Activated CD4-positive, alpha-beta memory T cell treated with anti-CD3 and anti-CD28 coated beads, Interleukin-2, amount 10 ng/mL, durations not matched to agents 7 days and 5 days (primary cell): ENCODE measurements at places on chromosomes 12 and 14. TPM values are rescaled to one million over a fixed set of nuclear protein-coding genes. Genes with fewer than 3 reads are reported as not detected.

DNA sequence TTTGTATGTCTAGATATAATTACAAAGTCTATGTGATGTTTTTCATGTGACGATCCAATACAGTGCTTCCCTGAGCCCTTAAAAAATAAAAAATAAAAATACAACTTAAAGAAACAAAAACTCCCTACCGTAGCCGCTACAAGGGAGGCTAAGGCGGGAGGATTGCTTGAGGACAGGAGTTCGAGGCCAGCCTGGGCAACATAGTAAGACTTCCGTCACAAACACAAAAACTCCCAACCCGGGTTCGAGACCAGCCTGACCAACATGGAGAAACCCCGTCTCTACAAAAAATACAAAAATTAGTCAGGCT, 669 bp upstream of the CDKN3 start:
- peak overlapping the region; percentile 78 for H3K27ac ChIP-seq
- H3K4me3 ChIP-seq, result peak overlapping the region; percentile 87
- no peak for DNase-seq
- H3K36me3 ChIP-seq, result peaks cover 16% of the 10 kb centered on the region

DNA sequence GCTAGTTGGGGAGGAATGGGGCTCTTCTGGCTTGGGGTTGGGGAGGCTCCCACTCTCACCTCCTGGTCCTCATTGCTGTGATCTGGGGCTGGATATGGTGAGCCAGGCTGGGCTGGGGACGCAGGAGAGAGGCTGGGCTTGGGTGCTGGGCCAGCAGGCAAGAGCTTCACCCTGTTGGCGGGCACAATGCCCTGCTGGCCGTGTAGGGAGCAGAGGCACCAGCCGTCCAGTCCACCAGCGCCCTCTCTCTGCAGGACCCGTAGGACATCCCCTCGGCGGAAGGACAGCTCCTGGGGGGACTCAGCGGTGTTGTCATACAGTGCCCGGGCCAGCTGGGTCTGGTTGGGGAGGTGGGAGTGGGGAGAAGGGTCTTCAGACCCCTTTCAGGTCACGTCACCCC, 4.5 kb downstream of the EFS start:
- no peak overlapping the region for H3K27ac ChIP-seq
- H3K4me1 ChIP-seq, result peaks cover 3% of the 10 kb centered on the region
- peaks cover 24% of the 10 kb centered on the region for H3K27me3 ChIP-seq
- H3K36me3 ChIP-seq, result no peaks in the 10 kb centered on the region

DNA sequence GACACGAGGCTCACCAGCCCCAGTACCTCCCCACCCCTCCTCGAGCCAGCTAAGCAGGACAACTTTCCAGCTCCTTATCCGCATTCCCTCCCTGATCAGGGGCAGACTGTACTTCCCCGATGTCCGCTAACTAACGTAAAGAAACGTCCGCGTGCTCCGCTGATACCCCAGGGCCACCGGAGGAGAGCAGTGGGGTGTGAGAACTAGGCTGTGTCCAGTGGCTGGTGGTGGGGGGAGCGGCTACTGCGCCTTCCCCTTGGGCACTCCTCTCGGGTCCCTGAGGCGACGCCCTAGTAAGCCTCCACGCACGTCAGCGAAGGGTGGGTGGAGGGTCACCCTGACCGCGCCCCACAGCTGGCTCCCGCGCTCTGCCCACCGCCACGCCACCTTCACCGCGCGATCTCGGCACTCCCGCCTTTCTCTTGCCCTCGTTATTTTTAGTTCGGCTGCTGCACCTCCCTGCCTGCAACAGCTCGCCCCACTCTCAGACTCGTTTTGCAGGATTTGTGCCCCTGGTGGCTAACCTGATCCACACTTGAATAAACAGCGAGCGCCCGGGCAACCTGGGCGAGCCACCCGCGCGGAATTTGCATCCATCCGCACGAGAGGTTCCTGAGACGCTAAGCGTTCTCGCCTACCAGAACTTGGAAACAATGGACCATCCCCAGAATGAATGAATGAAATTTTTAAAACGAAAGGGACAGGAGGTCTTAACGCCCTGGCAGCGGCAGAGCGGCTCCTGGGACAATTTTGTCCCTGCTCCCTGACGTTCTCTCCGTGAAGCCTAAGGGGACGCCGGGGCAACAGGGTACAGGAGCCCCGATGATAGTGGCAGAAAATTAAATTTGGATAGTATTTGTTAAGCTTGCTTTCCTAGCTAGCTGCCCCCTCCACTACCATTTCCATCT, 6.9 kb upstream of the BMP4 start:
- H3K27ac ChIP-seq, result no peak overlapping the region
- DNase-seq, result no peak
- no peak overlapping the region for H3K4me3 ChIP-seq
- H3K27me3 ChIP-seq, result peaks cover 52% of the 10 kb centered on the region
- peaks cover 2% of the 10 kb centered on the region for H3K36me3 ChIP-seq

DNA sequence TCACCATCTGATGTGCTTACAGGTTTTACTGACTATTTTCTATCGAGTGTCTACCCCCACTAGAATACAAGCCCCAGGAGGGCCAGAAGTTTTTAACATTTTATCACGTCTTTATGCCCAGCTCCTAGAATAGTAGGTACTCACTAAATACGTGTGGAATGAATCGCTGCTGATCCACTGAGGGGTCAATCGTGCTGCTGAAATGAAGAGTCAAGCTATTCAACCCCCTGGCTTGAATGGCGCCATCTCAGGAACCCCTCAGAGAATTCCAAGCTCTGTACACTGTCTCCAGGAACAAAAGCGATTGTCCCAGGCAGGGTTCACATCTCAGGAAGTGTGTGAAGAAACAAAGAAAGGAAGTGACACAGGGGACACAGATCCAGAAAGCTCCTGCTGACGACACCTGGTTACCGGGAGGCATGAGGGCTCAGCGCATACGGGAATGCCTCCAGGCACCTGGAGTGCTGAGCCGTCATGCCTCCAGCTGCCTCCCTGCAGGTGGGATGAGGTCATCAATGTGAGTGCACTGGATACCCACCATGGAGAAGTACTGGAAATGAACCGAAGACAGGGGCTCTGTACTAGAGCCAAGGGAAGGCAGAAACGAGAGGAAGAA, 45.6 kb downstream of the PITPNM2 start:
- H3K27me3 ChIP-seq, result no peaks in the 10 kb centered on the region
- H3K36me3 ChIP-seq, result peaks cover 5% of the 10 kb centered on the region
- peak overlapping the region; percentile 59 for H3K27ac ChIP-seq
- H3K4me3 ChIP-seq, result no peak overlapping the region

NXPH4 gene
- total RNA-seq, result 1.1 TPM
